ENCODE measurements at places on chromosomes 7 and 10. TPM values are rescaled to one million over a fixed set of nuclear protein-coding genes. Genes with fewer than 3 reads are reported as not detected.

DNA sequence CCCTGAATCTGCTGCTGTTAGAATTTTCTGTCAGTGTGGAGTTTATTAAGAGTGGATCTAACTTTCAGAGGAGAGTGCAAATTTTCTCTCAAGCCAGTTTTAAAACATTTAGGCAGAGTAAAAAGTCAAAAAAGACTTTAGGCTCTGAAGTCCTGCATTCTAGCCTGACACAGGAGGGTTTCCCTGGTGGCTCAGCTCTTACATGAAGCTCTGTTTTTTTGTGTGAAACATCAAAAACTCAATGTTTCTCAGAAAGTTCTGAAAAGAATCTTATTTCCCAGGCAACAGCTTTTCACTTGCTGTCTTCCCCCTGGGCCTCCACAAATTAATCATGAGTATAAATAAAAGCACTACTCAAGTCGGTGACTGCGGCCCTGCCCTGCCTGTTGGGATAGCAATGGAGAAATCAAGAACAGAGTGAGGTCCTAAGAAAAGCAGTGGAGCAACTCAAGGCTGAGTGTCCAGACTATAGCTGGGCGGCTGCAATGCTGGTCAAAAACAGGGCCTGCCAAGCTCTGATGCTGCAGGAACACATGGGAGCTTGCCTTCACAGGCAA is 22.3 kb upstream of the WDR11 start:
- no peak for DNase-seq

DNA sequence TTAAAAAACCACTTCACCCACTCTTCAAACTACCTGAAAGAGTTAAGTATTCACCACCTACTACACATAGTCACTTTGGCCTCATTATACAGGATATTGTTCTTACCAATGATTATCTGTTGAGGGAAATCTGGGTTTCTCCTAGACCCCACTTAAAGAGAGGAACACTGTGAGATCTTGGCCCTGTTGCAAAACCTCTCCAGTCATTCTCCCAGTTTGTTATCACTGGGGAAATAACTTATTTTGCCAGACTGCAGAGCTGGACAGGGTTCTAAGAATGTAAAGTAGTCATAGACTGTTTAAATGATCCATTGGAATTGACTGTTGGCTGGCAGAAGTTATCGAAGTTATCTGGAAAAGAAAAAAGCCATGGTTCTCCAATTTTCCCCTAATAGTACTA is 143.8 kb downstream of the HGF start:
- peak; percentile 74 for DNase-seq

- no peak for DNase-seq
Measured at GRCh38 chr7:158327571-158328180, 259.9 kb downstream of the PTPRN2 start.

DNA sequence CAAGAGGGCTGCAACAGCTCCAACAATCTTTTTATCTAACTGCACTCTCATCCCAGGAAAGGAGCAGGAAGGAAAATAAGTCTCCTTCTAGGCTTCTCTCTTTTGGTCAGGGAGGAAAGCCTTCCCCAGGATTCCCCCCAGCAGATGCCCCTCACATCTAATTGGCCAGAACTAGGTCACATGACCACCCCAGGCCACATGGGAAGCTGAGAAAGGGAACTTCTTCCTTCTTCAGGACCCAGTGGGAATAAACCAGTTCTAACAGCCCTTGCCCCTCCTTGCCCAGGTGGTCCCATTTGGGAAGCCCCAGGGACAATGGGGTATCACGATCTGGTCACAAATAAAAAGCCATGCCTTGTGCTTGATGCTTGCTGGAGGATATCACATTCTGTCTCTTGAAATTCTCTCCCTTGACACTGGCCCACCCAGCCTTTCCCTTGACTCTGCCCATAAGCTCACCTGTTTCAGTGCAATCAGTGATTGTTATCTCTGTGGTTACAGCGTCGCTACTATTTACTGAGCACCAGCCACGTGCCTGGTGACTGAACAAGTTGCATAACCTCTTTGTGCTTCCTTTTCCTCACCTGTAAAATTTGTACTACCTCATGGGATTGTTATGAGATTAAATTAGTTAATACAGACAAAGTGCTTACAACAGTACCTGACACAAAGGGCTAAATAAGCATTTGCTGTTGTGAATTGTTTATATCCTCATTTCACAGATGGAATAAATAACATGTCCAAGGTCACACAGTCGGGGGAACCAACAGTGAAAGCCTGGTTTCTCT is 9.0 kb upstream of the TACR2 start:
- no peak for DNase-seq

DNA sequence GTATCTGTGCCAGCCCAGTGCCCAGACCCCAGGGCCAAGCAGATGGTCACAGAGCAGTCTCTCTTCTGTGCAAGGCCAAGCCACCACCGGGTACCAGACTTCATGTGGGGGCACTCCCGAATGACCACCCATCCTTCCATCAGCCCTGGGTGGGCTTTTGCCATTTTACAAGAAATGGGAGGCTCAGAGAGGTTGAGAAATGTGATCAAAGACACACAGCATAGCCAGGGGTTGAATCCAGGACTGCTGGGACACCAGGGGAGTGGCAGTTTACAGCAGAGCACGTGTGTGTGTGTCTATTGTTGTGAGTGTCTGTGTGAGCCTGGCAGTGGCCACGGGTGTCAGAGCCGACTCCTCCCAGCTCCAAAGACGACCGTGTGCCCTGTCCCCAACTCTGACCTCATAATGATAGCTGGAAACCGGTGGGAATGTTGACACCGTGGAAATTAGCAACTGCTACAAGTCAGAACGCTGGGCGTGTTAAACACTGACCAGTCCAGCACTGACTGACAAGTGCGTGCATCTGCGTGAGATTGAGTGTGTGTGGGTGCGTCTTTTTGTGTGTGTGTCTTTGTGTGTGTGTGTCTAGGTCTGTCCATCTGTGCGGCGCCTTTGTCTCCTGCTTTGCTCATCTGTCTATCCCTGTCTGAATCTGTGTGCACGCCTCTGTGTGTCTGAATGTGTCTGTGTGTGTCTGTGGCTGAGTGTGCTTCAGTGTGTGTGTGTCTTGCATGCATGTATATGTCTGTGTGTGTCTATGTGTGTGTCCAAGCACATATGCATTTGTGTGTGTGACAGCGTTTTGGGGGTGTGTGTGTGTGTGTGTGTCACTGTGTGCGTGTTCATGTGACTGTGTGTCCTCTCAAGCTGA is 17.2 kb upstream of the SLC29A4 start:
- DNase-seq: no peak

- peak; percentile 91 for DNase-seq
Measured at GRCh38 chr7:133530682-133531081, 277.8 kb downstream of the EXOC4 start.

DNA sequence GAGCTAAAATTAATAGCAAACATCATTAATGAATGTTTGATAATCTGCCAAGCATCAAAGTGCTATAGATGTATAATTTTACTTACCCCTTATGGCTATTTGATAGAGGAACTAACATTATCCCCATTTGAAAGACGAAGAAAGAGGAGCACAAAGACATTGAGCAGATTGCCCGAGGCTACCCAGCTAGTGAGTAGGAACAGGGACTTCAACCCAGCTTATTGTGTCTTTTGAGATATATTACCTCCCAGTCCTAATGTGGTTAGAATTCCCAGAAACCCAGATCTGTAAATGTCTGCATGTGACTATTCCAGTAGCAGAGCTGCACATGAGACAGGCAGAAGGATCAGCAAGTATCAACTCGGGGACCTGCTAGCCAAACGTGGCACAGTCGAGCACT is 160.1 kb upstream of the AOAH start:
- DNase-seq: no peak

DNA sequence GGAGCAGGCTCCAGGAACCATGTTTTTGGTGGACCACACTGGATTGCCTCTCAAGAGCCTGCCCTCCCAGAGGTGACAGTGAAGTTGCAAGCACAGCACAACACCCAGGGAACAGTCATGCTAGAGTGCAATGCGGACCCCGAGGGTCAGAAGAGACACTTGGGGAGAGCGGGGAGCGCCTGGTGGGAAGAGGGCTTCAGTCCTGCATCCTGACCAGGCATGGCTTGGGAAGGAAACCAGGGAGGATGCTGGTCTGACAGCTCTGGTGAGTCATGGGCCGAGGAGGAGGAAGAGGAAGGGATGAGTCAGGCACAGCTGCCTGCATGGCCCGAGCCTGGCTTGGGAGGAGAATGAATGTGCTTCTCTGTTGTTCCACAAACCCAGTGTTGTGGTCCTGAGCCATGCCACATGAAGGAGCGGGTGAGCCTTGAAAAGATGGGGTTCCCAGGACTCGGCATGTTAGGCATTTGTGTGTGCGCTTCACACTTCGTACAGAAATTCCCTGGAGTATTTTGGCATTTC is 29.5 kb upstream of the ANKRD2 start:
- DNase-seq: peak; percentile 92

GRCh38 chr10:59708816-59709394 is 745 bp downstream of the SLC16A9 start:
- no peak for DNase-seq

GRCh38 chr10:17737027-17737965 is 14.7 kb upstream of the TMEM236 start:
- DNase-seq: peak; percentile 71

- no peak for DNase-seq
Measured at GRCh38 chr10:121221072-121221471, 369.9 kb downstream of the WDR11 start.

PGAM2 gene
- total RNA-seq: not detected

CALCR gene
- total RNA-seq: not detected

RPEL1 gene
- under 0.01 TPM for total RNA-seq

ACTR3C gene
- not detected for total RNA-seq
